ENCODE measurements at places on chromosomes 5 and 9.

DNA sequence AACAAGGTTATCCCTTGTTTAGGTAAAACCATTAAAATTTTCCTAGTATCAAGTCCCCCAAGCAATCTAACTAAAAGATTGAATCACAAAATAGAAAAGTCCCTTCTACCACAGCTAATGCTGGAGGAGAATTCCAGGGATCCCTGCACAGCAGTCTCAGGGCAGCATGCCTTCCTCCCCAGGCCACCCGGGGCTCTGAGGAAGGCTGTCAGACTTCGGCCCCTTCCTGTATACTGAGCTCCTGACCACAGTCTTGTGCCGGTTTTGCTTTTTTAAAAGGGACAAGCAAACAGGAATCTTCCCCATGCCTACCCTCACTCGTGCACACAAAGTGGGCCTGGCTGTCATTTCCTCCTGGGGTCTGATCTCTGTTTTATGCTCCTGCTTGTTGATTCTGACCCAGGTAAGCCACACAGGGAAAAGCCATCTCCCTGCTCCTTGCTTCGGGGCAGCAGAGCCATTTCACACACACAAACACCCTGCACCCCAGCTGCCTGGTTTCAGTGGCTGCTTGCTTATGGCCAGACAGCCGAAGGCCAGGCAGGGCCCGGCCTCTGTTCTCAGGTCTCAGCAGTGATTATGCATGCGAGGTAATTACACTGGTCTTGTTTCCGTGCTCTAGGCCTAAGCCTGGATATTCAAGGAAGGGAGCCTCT is 211.9 kb downstream of the NXNL2 start:
- no peak for DNase-seq

- no peak for DNase-seq
These were observed 56.1 kb downstream of the AGXT2 start for GRCh38 chr5:34991486-34992238.

DNA sequence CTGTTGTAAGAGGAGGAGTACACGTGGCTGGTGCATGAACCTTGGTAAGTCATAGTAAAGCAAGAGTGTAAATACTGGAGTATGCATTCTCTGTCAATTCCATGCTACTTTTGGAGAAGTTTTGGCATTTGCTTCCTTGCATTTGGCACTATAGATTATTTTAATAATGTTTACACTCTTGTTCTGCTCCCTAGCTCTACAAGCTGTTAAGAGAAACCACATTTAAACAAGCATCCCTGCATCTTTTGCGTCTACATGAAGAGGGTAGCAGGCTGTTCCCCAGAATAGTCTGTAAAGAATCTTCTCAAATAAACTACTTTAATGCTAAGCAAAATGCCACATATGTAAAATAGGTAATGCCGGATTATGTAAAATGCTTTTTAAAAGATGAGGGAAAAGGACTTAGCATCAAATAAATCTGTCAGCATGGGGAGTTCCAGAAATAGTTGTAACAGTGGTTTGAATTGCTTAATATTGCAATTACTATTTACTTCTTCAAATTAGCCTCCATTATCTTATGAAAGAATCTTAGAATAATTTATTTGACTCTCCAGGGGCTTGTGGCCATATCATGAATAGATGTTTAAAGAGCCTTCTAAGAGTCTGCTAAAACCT is 2127.3 kb upstream of the WWC1 start:
- DNase-seq, result no peak

DNA sequence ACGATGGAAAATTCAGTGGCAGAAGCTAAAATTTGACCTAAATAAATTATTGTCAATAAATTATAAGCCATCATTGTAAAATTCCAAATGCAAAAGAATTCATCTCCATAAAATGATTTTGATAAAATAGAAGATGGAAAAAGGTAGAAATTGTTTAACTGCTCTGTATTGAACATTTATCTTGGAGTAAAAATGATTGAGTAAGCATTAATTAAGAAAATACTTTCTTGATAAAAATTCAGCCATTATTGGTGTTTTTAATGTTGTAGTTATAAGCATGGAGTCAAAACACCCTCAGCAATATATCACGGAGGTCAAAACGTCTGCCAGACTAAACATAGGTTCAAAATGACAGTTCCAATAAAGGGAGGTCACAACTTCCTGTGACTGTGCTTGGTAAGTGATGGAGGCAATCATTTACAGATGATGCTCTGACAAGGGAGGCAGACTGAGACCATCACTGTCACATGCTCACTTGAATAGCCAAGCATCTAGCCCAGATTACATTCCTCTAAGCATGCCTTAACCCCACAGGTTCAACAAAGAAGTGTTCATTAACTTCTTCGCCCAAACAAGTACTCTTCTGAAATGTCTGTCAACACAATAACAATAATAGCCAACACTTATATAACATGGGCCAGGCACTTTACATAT is 69.5 kb downstream of the SH3TC2 start:
- no peak for DNase-seq

GRCh38 chr5:149472399-149472798 is 78.8 kb downstream of the CSNK1A1 start:
- no peak for DNase-seq

DNA sequence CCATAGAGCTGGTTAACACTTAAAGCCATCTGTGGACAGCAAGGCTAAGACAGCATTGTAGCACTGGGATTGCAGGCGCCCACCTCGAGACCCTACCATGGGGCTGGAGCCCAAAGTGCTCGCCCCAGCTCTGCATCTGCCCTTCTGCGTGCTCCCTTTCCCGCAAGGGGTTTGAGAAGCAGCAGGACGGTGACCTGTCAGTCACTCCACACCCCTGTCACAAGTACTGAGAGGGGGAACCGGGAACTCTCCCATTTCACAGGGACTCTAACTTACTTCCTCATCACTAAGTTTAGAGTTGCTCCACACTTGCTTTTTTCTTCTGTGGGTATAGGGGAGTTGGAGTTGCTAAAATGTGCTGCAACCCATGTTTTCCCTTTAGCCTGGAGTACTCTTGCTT is 273.2 kb downstream of the SMARCA2 start:
- DNase-seq, result no peak

DNA sequence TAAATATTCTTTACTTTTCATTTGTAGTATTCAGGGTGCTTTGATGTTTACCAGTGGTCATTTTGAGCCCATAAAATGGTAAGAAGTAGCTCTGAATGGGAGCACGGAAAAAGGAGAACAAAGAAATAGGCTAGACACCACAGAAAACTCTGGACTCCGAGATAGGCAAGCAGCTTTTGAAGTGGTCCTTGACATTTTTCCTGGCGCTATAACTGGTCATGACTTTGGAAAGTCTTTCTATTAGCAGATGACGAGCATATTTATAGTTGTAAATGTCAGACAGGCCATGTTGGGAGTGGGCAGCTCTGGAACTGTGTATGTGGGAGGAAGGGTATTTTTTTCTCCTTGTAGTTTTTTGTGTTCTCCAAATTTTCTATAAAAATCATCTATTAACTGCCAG is 126.1 kb upstream of the POC5 start:
- no peak for DNase-seq

DNA sequence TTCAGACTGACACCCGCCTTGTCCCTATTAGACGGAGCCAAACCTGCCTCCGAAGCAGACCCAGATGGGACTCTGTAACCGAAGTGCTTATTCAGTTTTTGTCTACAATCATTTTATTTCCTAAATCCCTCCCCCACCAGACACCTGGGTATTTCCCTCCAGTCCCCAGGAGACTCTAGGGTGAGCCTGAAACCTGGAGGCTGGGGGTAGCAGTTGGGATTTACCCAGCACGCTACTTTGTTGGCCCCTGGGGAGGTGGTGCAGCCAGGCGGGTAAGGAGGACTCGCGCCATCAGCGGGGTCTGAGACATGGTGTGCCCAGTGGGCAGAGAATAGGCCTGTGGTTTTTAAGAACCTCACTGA is 1.3 kb upstream of the LHX2 start:
- DNase-seq, result no peak

GRCh38 chr5:33549982-33550567 is 109.3 kb downstream of the TARS1 start:
- no peak for DNase-seq

DNA sequence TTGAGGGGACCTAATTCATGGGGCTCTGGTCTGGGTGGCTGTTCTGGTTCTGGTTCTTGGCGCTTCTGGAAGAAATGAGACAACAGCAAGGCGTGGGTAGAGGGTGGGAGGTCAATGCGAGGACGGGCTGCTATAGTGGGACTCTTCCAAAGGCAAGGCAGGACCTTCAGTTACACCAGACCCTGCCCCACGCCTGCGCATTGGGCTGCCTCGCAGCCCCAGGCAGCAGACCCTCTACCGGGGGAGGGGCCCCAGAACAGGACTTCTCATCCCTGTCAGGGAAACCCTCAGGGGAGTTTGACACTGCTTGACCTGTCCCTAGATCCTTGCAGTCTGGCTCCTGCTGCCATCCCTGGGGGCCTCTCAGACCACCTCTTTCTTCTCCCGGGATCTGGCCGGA is 18.5 kb downstream of the CCDC69 start:
- no peak for DNase-seq

DNA sequence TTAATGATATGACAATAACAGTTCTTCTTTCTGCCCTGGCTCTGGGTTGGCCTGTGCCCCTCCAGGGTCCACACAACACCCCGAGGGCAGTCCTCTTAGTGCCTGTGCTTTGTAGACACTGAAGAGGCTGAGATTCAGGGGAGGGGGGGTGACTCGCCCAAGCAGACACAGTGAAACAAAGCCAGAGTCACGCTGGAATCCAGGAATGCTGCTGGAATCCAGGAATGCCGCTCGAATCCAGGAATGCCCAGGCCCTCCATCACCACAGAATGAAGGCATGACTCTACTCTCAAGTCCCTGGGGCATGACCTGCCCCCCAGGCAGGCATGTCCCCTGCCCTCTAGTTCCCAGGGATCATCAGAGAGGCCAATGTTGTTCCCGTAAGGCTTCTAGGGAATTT is 73.1 kb downstream of the LRSAM1 start:
- no peak for DNase-seq

GRCh38 chr5:142009886-142010285 is 2.9 kb downstream of the GNPDA1 start:
- DNase-seq, result no peak

GRCh38 chr9:13705373-13705772 is 425.9 kb upstream of the MPDZ start:
- DNase-seq, result no peak

DNA sequence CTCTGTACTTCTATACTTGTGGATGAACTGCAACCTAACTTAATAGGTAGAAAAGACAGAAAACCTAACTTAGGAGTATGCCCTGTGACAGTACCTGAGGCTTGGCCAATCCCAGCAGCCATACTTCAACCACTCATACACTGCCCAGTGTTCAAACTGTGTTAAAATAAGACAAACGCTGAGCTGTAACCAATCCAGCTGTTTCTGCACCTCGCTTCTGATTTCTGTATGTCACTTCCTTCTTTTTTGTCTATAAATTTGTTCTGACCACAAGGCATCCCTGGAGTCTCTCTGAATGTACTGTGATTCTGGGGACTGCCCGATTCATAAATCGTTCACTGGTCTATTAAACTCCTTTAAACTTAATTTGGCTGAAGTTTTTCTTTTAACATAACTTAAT is 41.4 kb downstream of the AUH start:
- no peak for DNase-seq

DNA sequence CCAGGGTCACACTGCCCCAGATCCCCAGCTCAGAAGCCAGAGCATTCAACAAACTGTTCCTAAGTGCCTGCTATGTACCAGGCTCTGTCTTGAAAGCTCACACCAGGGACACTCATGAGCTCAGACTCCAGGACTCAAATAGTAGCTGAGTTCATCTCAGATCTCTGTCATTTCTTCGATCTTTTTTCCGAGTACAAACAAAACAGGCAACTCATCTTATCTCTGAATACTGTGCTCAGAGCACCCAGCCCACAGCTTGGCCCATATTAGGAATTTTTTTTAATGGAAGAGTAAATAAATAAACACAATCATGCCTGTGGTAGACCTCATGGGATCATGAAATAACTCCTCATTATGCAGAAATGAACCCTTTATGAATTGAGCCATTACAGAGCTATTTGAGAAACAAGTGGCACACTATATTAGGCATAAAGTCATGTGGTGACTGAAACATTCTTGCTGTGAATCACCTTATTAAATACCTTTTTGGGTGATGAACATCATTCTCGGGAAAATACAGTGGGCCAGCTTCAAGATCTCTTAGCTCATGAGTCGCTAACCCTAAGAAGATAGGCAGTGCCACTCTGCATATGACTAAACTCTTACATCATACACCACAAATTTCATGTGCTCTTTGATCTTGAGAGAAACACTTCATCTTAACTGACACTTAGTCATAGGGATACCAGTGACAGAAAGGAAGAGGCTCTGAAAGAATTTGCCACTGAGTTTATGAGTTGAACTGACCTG is 9.9 kb downstream of the SH3RF2 start:
- DNase-seq, result no peak

- no peak for DNase-seq
These were observed 373.6 kb upstream of the SGCD start for GRCh38 chr5:155953335-155953734.

DNA sequence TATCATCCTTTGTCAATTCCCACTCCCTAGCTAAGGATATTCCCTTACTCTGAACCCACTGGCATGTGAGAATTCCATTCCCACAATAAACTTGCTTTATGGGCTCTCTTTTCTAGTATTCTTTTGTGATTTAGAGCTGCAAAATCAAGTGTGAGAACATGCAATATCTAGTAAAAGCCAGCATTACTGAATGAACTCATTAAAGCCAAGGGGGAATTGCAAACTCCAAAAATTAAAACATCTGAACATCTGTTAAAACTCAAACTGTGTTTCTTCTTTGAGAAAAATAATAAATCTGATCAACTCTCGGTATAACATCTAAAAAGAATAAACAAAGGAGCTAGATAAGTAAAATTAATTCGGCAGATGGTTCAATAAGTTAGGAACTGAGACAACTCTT is 53.1 kb upstream of the MPDZ start:
- no peak for DNase-seq

GRCh38 chr5:149733129-149733900 is 3.2 kb downstream of the PPARGC1B start:
- DNase-seq, result no peak

DNA sequence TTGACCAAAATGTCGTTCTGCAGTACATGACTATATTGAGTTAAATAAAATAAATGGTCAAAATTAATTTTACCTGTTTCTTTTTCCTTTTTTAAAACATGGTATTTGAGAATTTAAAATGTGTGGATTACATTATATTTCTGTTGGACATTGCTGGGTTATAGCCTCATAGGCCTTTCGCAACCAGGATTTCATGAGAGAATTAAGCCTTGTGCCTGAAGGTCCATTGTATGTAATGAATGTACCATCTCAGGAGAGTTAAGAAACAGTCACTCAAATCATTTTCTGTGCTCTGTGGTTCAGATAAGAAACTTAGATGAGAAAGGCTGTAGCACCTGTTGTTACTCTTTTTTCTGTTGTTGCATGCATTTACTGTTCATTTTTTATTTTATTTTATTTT is 103.5 kb downstream of the ANGPTL2 start:
- no peak for DNase-seq

Data from NCI-H1092 (cell line).